WTC11 (cell line): ENCODE measurements at places on chromosomes 2 and 18. TPM values are rescaled to one million over a fixed set of nuclear protein-coding genes. Genes with fewer than 3 reads are reported as not detected.

DNA sequence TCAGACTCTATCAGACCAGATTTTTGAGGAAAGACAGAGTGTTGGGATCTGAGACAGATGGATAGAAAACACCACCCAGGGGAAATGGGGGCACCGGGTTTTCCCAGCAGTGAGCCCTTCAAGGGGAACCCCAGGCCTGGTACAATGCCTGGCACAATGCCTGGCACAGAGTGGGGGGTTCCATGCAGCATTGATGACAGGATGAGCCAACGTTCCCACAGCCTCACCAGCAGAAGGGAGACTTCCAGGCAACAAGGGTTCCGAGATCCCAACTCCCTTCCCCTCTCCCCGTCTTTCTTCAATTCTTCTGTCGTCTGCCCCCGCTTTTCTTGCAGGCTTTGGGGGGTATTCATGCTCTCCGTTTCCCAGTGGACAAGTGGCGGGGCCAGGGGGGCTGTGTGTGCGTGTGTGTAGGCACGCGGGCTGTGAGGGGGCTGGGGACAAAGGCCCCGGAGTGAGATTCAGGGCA is 132.1 kb upstream of the HAAO start:
- DNase-seq = no peak

DNA sequence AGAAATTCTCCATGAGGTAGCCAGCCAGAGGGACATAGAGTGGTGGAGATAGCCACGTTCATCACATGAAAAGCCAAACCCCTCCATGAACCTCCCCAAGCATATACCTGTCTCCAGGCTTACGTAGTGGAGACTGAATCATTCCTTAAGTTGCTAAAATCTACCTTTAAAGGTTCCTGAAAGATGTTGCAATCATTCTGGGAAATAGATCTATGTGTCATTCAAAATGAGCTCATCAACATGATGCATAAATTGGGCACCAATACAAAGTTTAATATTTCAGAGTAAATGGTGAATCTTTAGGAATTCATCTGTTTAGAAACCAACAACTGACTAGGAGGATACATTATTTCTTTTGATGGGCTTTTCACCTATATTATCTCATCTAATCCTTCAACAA is 362.6 kb upstream of the ID2 start:
- DNase-seq = no peak

DNA sequence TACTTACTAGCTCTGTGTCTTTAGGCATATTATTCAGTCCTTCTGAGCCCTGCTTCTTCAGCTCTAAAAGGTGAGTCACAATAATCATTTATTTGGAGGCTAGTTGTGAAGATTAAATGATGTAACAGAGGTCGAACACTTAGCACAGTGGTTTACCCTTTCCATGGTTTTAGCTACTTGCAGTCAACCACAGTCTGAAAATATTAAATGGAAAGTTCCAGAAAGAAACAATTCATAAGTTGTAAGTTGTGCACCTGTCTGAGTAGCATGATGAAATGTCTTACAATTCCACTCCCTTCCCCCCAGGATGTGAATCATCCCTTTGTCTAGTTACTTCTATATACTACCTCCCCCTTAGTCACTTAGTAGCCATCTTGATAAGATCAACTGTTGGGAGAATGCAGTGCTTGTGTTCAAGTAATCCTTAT is 217.6 kb upstream of the THUMPD2 start:
- DNase-seq = no peak

Gene PRSS56
- not detected in 3 replicates for total RNA-seq

Gene ASIC4
- total RNA-seq = 0.79 to 1.0 TPM (median 0.80 TPM) in 3 replicates
